ENCODE measurements at places on chromosomes 4 and X. TPM values are rescaled to one million over a fixed set of nuclear protein-coding genes. Genes with fewer than 3 reads are reported as not detected.

GRCh38 chrX:24398766-24399165, 38.3 kb downstream of the SUPT20HL1 start:
- no peak for DNase-seq

GRCh38 chrX:6985537-6985936, 162.0 kb upstream of the STS start:
- DNase-seq = no peak

GRCh38 chr4:98113012-98113411, 30.3 kb downstream of the STPG2 start:
- DNase-seq = no peak

DNA sequence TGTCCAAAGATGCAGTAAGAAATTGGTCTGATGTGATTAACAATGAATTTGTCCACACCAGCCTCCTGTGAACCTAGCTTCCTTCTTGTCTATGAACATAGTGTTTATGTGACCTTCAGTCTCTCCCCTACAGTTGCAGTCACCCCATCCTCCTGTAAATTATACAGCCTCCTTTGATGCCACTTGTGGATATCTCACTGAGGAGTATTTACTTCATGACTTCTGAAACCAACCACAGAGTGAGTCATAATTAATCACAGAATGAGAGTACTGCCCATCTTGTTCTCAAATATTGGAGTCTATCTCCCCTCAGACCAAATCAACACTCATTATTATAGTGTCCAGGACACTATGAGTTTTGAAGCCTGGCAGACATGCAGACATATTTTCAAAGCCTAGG, 27.3 kb upstream of the XAGE2 start:
- no peak for DNase-seq

GRCh38 chr4:11418610-11419009, 10.1 kb downstream of the HS3ST1 start:
- DNase-seq = no peak

DNA sequence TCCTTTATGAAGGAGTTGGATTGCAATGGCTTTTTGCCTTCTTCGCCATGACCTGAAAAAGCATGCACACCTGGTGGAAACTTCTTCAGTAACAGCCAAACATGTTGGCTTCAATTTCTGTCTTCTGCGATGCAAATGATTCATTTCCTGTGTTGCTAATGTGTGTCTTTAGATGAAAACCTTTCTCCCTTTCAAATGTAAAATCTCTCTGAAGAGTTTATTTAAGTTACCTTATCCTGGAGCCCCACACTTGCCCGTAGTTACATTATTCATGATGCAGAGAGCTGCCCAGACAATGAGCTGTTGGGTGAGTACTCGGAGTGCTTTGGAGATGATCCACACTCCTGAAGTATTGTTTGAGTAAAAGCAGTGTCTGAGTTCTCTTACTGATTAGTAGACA, 1100.9 kb downstream of the RPA4 start:
- DNase-seq = no peak

DNA sequence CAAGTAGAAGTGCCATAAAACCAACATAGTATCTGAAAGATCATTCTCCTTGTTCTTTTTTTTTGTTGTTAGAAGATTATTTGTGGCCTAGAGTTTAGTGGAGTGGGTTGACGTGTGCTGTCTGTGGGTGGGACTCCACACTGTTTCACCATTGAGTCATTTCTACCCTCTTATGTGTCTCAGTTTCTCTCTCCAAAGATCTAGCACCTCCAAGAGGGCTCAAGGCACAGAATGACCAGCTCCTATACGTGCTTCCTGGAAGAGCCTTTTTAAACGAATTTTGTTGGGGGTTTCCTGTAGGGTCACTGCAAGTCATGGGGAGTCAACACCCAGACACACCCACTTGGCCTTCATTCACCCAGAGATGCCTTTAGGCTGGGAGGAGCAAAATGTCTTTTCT, 150.1 kb downstream of the KLF8 start:
- peak; percentile 35 for DNase-seq

DNA sequence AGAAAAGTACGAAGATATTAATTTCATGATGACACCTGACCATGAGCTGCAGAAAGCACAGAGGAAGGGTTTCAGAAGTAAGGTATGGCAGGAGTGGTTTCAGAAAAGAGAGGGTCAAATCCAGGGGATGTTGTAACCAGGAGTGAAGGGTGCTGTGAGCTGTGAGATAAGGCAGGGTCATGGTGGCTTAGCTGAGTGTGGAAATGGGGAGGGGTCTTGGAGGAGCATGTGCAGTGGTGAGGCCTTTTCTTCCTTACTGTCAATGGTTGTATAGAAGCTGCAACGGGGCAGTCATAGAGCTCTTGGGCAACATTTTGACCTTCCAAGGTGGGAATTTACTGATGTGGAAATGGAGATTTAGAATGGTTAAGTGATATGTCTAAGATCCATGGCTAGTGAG, 2.5 kb downstream of the ANAPC4 start:
- DNase-seq = no peak

- DNase-seq = no peak
These were observed 10.2 kb downstream of the ATXN3L start for GRCh38 chrX:13309631-13310030.

- no peak for DNase-seq
These were observed 113.0 kb upstream of the PRDX4 start for GRCh38 chrX:23554304-23554703.

DNA sequence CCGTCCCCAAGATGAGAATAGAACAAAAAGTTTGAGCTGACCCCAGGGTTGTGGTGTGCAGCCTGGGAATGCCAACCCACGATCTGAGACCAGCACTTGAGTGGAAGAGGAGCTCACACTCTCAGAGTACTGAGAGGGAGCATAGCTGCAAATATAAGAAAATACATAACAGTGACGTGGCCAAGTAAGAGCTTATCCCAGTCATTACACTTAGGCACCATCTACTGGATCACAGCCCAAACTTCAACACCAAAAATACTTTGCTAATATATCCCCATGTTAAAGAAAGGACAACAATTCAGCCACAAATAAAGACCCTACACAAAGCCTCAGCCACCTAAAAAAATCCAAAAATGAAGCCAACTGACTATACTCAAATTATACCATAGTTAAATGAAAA, 33.3 kb upstream of the CXCL6 start:
- DNase-seq = no peak

DNA sequence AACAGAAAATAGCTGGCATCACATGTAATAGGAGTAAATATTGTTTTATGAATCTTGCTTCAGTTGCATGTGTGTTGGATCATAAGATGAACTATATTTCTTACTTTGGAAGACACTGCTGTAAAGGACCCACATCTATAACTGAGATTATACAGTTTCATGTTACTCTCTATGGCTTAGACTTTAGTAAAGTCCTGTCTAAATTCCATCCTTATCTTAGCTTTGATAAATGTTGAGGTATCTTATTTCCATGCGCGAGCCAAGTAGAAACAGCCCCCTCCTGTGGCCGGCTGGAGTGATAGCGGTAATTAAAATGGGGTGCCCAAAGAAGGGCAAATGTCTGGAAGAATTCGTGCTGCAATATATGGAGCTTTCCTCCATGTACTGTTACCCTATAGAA, 43.0 kb downstream of the CCDC158 start:
- peak; percentile 55 for DNase-seq

GRCh38 chr4:176818531-176818930, 25.8 kb upstream of the VEGFC start:
- DNase-seq = no peak

GRCh38 chrX:21657318-21658151, 595 bp downstream of the KLHL34 start:
- DNase-seq = peak; percentile 8

DNA sequence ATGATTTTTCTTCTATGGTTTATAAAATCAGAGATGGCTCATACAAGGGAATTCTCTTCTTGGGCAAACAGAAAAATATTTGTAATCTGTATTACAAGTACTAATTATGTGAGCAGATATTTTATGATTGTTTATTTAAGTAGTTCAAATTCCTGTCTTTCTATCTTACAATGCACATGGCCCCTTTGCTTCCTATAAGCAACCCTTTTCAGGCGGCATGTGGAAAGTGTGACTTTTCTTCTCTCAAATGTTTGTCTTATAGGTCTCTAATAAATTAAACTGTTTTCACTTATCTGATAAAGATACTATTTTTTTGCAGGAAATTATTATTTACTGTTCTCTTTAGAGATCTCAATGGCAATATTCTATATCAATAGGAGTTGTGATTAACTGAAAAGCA, 259.3 kb upstream of the MAGEB18 start:
- DNase-seq = no peak

DNA sequence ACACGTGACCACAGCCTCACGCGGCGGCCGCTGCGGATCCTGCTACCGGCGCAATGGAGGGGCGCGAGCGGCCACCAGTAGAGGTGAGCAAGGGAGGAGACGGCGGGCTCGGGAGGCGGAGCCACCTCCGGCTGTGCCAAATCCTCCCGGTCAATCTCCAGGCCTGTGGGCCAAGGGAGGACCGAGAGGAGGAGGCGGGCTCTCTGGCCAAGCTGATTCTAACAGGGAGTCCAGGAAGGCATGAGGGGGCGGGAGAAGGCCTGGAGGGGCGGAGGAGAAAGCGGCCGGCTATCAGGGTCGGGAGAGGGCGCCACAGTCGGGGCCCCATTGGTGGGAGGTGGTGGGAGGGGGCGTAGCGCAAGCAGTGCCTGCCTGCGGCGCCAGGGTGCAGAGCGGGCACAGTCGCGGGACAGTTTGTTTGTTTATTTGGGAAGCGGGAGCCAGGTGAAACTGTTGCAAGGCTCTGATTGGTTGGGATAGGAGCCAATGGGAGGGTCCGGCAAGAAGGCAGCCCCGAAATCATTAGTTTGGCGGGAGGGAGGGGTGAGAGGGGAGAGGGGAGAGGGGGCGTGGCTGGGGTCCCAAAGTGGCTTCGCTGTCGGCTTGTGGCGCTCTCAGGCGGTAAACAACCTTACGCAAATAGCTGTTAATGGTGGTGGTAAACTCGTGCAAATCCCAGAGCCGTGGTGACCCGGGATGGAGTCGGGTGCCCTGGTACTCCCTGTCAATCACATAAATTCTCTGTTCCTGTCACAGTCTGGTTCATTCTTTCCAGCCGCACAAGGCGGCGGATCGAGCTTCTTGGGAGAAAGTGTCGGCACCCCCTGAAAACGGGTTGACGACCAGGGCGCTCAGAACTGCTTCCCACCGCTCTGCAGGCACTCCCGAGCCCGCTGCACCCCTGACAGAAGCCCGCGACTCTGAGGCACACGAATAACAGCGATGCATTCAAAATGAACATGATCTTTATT, at the start of gene IRS4:
Gene IRS4 (minus strand): TSS at position 55 of the 971 bp plus-strand sequence.
- no peak for DNase-seq

DNA sequence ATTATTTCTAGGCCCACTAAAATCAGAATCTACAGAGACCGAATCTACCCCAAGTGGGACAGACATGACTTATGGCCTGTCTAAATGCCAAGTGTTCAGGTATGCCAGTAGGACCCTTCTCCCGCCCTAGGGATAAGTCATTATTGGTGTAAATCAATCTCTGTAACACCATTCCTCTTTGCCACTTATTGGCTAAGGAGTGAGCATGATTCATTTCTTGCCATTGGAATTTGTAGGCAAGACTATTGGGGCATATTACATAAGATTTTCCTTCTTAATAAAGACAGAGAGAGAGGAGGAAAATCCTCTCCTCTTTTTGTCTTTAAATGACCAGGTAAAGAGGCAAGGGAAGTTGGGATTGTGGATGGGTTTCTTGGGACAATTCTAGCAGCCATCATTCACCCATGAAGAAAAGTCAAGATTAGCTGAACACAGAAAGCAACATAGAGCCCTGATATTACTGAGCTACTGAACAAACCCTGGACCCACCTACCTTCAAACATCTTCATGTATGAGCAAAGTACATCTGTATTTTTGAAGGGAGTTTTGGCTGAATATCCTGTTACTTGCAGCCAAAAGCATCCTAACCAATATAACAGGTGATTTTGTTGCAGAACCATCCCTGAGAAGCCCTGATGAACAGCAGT, 2.6 kb downstream of the SLC9B2 start:
- no peak for DNase-seq

DNA sequence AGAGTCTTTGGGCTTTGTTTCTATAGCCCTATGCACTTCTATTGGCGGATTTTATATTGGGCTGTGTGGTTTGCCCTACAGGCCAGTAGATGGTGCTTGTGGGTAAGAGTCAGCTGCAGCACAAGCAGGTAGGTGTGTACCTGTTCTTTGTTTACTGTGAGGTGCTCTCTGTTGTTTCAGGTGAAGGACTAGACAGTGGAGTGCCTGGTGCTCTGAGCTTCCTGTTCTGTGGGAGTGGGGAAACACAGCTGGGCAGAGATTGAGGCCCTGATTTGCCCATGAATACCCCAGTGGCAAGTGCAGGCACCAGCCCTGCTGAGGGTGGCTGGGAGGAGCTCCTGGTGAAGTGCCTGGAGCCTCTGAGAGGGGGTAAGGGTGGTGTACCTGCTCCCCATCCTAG, 26.3 kb upstream of the UCP1 start:
- DNase-seq = no peak

- no peak for DNase-seq
These were observed 79.7 kb downstream of the SHROOM2 start for GRCh38 chrX:9865804-9866472.

DNA sequence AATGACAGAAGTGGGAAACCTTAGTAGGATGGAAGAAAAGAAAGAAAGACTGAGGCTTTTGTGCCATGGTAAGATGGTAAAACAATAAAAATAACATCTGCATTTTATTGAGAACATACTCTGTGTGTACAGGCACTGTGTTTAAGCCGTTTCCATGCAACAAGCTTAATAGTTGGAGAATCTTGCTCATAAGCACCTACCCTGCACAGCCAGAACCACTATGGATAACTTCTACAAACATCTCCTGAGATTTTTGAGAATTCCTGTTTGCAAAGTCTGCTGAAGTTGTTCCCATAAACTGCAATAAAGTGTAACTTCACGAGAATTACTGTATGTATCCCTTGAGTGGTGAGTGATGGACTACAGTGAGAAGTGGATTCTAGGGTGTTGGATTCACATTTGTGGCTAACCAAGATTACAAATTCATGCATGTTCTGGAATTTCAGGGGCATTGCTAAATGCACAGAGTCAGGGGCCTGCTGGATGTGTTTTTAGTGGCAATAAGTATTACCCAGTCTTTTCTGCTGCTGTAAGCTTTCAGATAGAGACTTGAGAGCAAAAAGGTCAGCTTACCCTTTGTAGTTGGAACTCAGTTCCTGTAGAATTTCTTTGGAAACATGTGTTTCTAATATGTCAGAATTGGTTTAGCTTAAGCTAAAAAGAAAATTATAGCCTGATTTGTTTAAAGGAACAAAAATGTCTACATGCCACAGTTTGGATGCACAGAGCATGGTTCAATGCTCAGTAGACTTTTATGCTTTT, 132.5 kb downstream of the AFF1 start:
- DNase-seq = no peak

- DNase-seq = no peak
These were observed 35.7 kb downstream of the MAOB start for GRCh38 chrX:43846558-43846957.

GRCh38 chr4:87078987-87079486, 141.4 kb downstream of the KLHL8 start:
- DNase-seq = no peak

RPL36A gene
- total RNA-seq = 221 TPM

TCEAL9 gene
- total RNA-seq = 3.5 TPM

NSDHL gene
- total RNA-seq = 13.9 TPM

ART3 gene
- total RNA-seq = not detected

SLC16A2 gene
- 0.36 TPM for total RNA-seq

ADH1A gene
- not detected for total RNA-seq

UGT2A1 gene
- total RNA-seq = not detected

ADH7 gene
- total RNA-seq = not detected

Data from activated T-cell treated with anti-CD3 and anti-CD28 coated beads, Interleukin-2, amount 50 U/mL, for 72 hours (primary cell).